ENCODE measurements at places on chromosomes 7 and 10.

DNA sequence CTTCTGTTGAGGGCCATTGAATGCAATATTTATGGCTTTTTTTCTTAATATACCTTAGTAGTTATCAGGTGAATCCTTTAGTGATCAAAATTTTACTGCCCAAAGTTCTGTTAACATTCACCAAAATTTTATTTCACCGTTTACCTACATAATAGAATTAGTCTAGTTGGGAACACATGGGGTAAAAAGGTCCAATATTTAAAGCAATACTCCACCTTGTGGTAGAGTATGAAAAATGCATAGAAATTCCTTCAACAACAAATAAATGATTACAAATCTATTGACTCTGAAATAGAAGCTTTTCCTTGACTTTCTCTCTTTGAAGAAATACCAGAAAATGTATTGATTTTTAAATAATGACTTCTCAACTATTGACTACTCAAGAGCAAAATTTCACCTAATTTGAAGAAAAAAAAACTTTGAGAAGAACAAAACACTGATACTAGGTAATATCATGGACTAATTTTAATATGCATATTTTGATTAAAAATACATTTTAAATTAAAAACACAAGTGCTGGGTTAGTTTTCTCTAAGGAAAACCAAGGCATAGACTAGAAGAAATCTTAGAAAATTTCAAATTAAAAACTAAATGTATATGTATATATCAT, 43.3 kb downstream of the POLR1F start:
- no peak for DNase-seq

DNA sequence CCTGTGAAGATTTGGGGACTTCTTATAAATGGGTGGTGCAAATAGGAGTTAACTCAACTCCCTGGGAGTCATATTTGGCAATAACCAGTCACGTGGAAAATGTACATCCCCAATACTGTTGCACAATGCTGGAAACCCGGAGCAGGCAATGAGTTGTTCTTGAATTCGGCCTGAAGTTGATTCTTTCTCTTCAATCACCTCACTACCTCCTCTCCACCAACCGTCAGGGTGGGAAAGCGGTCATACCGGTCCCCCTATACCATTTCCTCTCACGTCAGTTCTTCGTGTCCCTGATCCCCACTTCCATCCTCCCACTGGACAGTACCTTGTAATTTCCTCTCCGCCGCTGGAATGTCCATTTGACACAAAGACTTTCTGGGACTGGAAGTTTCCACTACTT, 2.8 kb downstream of the GIMAP5 start:
- DNase-seq, result no peak

- DNase-seq, result no peak
Observed at GRCh38 chr10:20256969-20257368, 440.7 kb downstream of the PLXDC2 start.

GRCh38 chr7:1509226-1509625, 5.0 kb upstream of the INTS1 start:
- no peak for DNase-seq

GRCh38 chr10:19845503-19846368, 29.5 kb downstream of the PLXDC2 start:
- no peak for DNase-seq

GRCh38 chr10:422241-422640, 267.2 kb downstream of the DIP2C start:
- DNase-seq, result no peak

GRCh38 chr7:85186521-85187241, at the start of gene SEMA3D:
Gene SEMA3D (minus strand): TSS chr7:85187056. CDS start chr7:85121891, 65,165 bp downstream.
- DNase-seq, result no peak

DNA sequence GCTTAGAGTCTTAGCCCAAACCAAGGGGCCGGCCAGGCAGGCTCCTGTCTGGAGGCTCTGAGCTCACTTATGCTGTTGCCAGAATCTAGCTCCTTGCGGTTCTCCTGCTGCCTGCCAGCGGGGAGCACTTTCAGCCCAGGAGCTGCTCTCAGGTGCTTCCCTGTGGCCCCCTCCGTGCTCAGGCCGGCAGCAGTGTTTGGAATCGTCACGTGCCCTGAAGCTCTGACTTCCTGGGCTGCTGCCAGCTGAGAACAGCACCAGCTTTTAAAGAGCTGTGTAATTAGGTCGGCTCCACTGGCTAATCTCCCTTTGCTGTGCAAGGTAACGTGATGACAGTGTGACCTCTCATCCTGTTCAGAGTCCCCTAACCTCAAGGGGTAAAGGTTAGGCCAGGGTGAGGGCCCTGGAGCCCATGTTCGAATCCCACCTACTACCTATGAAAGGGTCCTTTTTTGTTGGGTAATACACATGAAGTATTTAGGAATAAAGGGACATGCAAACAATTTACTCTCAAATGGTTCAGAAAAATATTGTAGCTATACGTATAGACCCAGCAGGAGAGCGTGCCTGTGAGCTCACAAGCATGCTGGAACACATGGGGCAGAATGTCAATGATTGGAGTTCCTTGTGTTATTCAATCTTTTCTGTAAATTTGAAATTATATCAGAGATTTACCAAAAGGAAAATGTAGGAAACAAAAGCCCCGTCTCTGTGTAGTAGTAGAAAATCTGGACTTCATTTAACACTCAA, 16.6 kb downstream of the ZNF862 start:
- no peak for DNase-seq

- DNase-seq, result no peak
Observed at GRCh38 chr10:1409392-1409791, 327.9 kb downstream of the ADARB2 start.

- DNase-seq, result no peak
Observed at GRCh38 chr7:18573410-18574234, 78.1 kb downstream of the HDAC9 start.

- DNase-seq, result peak; percentile 60
Observed at GRCh38 chr7:30162622-30163124, 27.9 kb downstream of the MTURN start.

Measured in skeletal muscle cell (primary cell).